Lung microvascular endothelial cell (primary cell): ENCODE measurements at places on chromosomes 5 and 9. TPM values are rescaled to one million over a fixed set of nuclear protein-coding genes. Genes with fewer than 3 reads are reported as not detected.

Gene TMEM215
- total RNA-seq, result not detected in 2 replicates

Gene PCDHA5
- total RNA-seq, result under 0.01 TPM in 2 replicates

Gene SH3RF2
- 0.22 TPM in 1 of 2 replicates, not detected in the other for total RNA-seq

Gene OR1N1
- not detected in 2 replicates for total RNA-seq

Gene EXOSC2
- total RNA-seq, result 17.4 and 19.6 TPM in 2 replicates

Gene MEIKIN
- total RNA-seq, result not detected in 2 replicates

Gene SLC2A8
- 7.4 and 9.1 TPM in 2 replicates for total RNA-seq
